ENCODE measurements at places on chromosomes 4 and X.

- no peak for DNase-seq
These were observed 101.3 kb downstream of the TSPAN7 start for GRCh38 chrX:38662640-38663039.

- DNase-seq: peak; percentile 48
These were observed 34.1 kb upstream of the GUCY1B1 start for GRCh38 chr4:155724731-155725130.

- peak; percentile 86 for DNase-seq
These were observed 119.7 kb downstream of the NFKB1 start for GRCh38 chr4:102620697-102621497.

DNA sequence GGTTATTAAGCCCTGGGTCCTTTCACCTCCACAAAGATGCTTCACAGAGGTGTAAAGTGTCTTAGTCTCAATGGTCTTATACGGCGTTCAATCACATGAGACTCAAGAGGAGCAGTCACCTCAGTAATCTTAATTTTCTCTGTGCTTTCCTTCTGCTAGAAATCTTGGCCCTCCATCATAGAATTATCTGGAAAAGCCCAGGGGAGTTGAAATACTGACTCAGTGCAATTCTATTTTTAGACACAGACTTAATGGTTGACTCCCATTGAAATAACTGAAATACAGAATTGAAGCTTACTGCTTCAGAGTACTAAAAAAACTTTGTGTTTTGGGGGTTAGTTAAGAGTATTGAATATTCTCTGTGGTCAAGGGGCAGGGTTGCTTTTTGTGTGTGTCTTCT is 94.5 kb upstream of the IL15 start:
- DNase-seq: peak; percentile 46

DNA sequence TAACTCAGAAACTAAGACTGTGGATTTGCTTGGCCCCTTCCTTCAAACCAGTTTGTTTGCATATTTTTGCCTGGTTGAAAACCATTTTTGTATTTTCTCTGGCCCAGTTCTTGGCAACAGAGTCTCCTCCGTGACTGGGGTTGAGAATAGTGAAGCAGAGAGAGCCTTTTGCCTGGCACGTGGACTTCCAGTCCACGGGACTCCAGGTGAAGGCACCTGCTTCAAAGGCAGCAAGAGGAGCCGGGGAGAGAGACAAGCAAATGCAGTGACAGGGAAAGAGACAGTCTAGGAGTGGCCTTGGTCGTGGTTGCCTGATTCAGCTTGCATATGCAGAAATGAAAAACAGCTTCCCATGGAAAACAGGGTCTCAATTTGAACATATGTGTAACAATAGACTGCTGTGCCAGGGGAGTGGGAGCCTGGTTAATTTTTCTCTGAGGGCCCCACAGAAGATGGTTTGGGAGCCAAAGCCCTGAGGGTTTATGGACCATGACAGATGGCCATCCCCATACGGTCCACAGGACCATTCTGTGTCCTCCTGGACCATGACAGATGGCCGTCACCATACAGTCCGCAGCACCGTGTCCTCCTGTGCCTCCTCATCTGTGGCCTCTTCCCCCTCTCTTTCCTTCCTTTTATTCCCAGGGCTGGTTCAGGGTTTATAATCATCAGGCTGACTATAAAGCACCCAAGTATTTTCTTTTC is 272.2 kb upstream of the RASGEF1B start:
- DNase-seq: no peak

GRCh38 chr4:20847124-20847747 is 147.0 kb downstream of the PACRGL start:
- DNase-seq: no peak

DNA sequence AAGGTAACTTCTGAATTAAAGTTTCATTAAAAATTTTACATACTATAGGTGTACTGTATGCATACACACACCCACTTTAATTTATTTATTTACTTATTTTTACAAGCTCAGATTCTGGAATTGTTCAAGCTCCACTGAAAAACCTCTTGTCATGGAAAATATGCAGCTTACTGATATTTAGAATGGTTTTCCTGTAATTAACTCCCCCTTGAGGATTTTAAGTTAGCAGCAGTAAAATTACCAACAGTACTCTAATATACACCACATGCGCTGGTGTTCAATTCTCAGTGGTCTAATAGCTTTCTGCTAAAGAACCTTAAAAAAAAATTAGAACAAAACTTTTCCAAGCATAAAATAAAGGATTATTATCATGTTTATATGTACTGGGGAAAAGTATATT is 12.0 kb downstream of the MAB21L2 start:
- peak; percentile 23 for DNase-seq

DNA sequence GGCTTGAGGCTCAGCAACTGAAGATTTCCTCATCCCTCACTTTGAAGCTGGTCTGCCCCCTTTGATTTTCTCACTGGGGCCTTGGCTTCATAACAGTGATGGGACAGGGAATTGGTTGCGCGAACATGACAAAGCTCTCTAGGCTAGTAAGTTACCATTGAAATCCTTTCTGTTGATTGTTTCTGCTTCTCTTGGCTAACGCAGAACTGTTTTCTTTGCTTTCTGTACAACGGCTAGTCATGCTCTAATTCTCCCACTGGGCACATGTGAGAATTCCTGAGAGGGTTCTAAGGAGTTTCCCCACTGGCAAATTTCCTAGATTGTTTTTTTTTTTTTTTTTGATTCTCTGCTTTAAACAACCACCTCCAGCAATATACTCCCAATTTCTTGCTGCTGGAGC is 738.6 kb downstream of the PCDH7 start:
- DNase-seq: no peak

DNA sequence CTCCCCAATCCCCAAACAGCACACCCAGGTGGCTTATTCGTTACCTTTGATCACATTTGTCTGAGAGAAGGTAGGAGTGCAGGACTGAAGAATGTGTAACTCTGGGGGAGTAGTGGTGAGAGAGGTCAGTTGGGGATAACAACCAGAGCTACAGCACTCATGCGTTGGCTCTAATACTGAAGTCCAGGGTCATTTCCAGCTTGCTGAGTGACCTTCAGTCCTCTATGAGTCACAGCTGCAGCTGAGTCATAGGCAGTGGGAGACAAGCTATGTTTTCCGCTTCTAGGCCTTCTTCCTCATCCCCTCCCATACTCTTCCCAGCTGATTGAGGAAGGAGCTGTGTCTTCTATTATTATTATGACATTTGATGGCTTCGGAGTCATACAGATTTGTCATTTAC is 31.6 kb upstream of the CT47C1 start:
- DNase-seq: peak; percentile 48

GRCh38 chr4:26493461-26493860 is 3.2 kb upstream of the CCKAR start:
- no peak for DNase-seq

GRCh38 chr4:186225848-186226247 is 1.5 kb upstream of the KLKB1 start:
- DNase-seq: no peak

DNA sequence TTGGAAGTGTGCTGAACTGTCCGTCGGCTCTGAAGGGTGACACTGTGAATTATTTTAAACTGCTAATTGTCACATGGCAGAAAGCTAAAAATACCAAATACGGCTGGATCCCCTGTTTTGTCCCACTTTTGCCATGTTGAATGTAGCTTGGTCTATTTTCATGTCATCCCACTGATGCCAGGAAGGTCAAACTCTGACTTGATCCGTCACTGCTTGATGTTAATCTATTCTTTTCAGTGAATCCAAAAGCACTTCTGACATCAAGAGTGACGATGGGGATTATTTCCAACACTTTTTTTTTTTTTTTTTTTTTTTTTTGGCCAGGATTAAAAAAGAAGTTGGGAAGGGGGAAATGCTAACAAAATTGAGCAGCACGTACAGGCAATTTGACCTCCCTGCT is 734.6 kb upstream of the TENM3 start:
- DNase-seq: no peak

- no peak for DNase-seq
These were observed 3.5 kb downstream of the PCSK1N start for GRCh38 chrX:48831909-48832291.

DNA sequence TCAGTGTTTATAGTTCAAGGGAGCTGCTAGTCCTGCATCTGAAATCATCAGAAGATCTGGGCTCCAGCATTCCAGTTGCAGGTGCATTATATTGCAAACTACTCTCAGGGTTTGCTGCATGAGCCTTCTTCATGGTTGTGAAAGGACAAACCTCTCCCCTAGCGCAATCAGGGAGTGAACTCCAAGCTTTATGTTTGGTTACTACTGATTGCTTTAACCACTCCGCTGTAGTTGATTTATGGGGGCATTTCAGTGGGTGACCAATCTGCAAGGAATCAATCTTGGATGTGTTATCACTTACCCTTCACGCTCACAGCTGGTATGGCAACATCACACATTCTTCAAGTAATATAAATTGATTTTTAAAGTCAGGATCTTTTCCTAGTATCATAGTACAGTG is 552.1 kb downstream of the SPOCK3 start:
- DNase-seq: no peak

DNA sequence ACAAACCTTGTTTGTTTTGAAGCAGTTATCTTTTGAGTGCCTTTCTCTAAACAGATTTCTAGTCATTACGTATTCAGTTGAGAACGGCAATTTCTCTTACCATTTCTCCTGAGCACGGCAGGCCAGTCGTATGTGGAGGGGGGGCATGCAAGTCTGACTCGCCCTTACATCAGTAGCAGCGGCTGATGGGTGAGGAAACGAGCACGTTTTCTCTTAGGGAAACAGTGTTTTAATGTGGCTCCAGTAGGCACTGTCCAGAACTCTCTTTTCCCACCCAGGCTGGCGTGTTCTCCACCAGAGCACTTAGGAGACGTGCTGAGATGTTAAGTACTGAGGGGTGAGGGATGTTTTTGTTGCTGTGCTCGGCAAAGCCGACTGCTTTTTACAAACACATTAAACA is 240.5 kb downstream of the STIM2 start:
- no peak for DNase-seq

- DNase-seq: no peak
These were observed 320.1 kb upstream of the NDST4 start for GRCh38 chr4:115433491-115433890.

DNA sequence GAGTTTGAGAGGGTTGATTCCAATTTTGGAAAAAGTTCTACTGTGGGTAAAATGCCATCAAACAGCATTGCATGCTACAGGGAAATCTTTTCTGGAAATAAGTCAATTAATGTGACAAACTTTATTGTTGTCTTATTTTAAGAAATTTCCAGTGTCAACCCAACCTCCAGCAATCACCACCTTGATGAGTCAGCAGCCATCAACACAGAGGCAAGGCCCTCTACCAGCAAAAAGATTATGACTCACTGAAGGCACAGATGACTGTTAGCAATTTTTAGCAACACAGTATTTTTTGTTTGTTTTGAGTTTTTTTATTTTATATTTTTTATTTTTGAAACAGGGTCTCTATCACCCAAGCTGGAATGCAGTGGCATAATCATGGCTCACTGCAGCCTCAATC is 165.4 kb upstream of the C1QTNF7 start:
- DNase-seq: peak; percentile 9

DNA sequence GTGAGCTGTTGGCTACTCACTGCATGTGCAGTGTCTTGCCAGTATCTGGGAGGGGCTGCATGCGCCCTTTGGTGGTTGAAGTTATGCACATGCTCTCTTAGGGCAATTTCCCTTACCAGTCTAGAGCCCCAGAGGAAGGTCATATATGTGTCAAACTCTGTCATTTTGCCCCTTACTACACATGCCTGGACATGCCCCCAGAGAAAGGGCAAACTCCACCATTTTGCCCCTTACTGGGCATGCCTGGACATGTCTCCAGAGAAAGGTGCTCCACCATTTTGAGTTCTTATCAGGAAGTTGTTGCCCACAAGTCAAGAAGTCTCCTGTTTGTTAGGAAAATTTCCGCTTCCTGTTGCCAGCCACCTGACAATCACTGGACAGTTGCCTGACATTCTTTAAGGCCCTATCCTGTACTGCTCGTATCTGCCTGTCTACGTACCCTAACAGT is 56.4 kb upstream of the PLAC8 start:
- no peak for DNase-seq

DNA sequence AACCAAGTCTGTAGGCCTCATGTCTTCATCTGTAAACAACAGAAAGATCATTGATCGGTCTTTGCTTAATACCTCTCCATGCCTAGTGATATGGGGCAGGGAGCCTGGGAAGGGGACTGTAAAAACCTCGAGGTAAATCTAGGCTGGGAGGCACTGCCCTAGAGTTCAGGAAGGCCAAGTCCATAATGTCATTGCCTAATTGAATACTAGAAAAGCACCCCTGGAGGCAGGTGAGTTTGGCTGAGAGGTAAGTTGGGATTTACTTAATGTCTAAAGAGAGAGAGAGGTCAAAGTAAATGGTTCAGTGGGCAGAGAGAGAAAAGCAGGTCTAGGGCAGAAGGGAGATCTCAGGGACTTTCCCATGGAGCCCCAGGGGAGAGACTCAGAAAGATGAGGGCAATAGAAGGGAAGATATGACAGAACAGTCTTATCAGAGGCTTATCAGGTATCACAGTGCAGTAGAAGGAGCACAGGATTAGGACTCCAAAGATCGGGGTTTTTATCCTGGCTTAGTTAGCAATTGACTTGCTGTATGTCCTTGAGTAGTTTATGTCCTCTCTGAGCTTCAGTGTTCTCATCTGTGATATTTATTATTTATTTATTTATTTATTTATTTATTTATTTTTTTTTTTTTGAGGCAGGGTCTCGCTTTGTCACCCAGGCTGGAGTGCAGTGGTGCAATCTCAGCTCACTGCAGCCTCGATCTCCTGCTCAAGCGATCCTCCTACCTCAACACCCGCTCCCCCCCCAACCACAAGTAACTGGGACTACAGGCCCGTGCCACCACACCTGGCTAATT is 85.2 kb downstream of the SLC16A2 start:
- DNase-seq: no peak

DNA sequence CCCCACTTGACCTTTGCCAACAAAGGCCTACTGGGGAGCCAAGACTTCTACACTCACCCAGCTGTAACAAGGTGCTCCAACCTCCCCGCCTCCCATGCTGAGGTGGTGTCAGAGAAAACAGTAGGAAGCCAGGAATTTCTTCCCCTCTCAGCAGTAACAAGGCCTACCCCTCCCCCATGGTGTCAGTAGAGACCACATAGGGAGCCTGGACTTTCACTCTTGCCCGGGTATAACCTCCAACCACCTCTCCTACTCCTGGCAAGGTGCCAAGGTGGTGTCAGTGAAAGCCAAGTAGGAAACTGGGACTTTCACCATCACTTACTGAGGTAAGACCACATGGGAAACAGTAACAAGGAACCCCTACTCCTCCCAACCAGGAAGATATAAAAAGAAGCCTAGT is 93.1 kb downstream of the SLC16A2 start:
- DNase-seq: no peak

GRCh38 chr4:1622956-1623355 is 61.2 kb downstream of the FAM53A start:
- DNase-seq: no peak
